ENCODE measurements at places on chromosomes 1 and 21. TPM values are rescaled to one million over a fixed set of nuclear protein-coding genes. Genes with fewer than 3 reads are reported as not detected.
A peak's percentile ranks its signal among the peaks of the same experiment; 100 is the strongest.

SAMSN1 gene
- total RNA-seq: not detected

- peak overlapping the region; percentile 60 for H3K27ac ChIP-seq
- peaks cover 53% of the 10 kb centered on the region for H3K4me1 ChIP-seq
- DNase-seq: peak; percentile 87
- H3K4me3 ChIP-seq: peak overlapping the region; percentile 66
- H3K36me3 ChIP-seq: no peaks in the 10 kb centered on the region
Observed at GRCh38 chr1:31715087-31715872, 11.5 kb upstream of the COL16A1 start.

- no peak overlapping the region for H3K4me3 ChIP-seq
- H3K36me3 ChIP-seq: no peaks in the 10 kb centered on the region
- DNase-seq: no peak
- H3K27ac ChIP-seq: no peak overlapping the region
- no peaks in the 10 kb centered on the region for H3K4me1 ChIP-seq
Observed at GRCh38 chr1:226461087-226461486, 53.2 kb upstream of the PARP1 start.

- H3K4me1 ChIP-seq: 0 out of 2 replicates have a peak, but pooled peaks cover 4% of the 10 kb centered on the region
- H3K27ac ChIP-seq: peak overlapping the region; percentile 11
- no peaks in the 10 kb centered on the region for H3K27me3 ChIP-seq
- H3K36me3 ChIP-seq: no peaks in the 10 kb centered on the region
- H3K4me3 ChIP-seq: no peak overlapping the region
Observed at GRCh38 chr1:172997941-172998361, 52.8 kb downstream of the TNFSF18 start.

CD2 gene
- total RNA-seq: not detected

GRCh38 chr1:55848906-55849305, 633.7 kb upstream of the USP24 start:
- H3K27me3 ChIP-seq: no peaks in the 10 kb centered on the region
- no peak overlapping the region for H3K27ac ChIP-seq
- DNase-seq: peak; percentile 59
- H3K4me1 ChIP-seq: no peaks in the 10 kb centered on the region

DNA sequence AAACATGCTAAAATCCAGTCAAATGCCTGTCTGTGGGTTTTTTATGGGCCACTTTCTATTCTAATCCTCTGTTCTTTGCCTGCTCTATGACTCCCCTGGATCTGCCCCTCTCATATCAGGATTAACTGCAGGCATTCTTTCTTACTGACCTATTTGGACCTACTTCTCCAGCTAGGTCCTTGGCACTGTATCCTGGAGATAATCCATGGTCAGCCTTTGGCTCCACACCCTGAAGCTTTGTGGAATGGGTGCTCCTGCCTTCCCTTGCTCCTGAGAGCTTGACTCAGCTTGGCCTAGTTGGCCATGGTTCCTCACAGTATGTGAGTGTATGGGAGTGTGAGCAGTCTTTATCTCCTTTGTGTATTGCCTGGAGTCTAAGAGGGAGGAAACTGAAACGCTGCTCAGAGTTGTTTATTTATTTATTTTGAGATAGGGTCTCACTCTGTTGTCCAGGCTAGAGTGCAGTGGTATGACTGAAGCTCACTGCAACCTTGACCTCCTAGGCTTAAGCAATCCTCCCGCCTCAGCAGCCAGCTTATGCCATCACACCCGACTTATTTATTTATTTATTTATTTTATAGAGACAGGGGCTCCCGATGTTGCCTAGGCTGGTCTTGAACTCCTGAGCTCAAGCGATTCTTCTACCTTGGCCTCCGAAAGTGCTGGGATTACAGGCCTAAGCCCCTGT, 28.7 kb upstream of the CDC14A start:
- H3K4me3 ChIP-seq: no peak overlapping the region
- no peaks in the 10 kb centered on the region for H3K27me3 ChIP-seq
- H3K36me3 ChIP-seq: no peaks in the 10 kb centered on the region
- H3K4me1 ChIP-seq: peaks cover 14% of the 10 kb centered on the region
- H3K27ac ChIP-seq: no peak overlapping the region

- H3K27ac ChIP-seq: no peak overlapping the region
- no peak overlapping the region for H3K4me3 ChIP-seq
- DNase-seq: no peak
- H3K4me1 ChIP-seq: peaks cover 35% of the 10 kb centered on the region
Observed at GRCh38 chr1:39984951-39985350, 30.0 kb downstream of the MFSD2A start.
